Placental pericyte (primary cell): ENCODE measurements at places on chromosomes 7 and 10. TPM values are rescaled to one million over a fixed set of nuclear protein-coding genes. Genes with fewer than 3 reads are reported as not detected.

ITGB8 gene
- 4.3 and 4.8 TPM in 2 replicates for total RNA-seq

NCF1 gene
- 0.29 TPM in 1 of 2 replicates, not detected in the other for total RNA-seq

COL26A1 gene
- total RNA-seq = not detected in 2 replicates

ZNF487 gene
- total RNA-seq = 2.6 and 3.9 TPM in 2 replicates

HMX3 gene
- total RNA-seq = not detected in 2 replicates

CUZD1 gene
- 0.22 and 0.57 TPM in 2 replicates for total RNA-seq

MAGI2 gene
- total RNA-seq = 18.9 and 30.6 TPM in 2 replicates

GPER1 gene
- 3.4 and 4.8 TPM in 2 replicates for total RNA-seq

ACTL6B gene
- not detected in 2 replicates for total RNA-seq

PIP gene
- total RNA-seq = not detected in 2 replicates

NEUROD6 gene
- total RNA-seq = not detected in 2 replicates

OR2A1 gene
- total RNA-seq = 0.14 TPM in 1 of 2 replicates, not detected in the other

ZMIZ2 gene
- total RNA-seq = 16.9 and 34.1 TPM in 2 replicates

FRMD4A gene
- 30.2 and 80.9 TPM in 2 replicates for total RNA-seq

FKBP6 gene
- total RNA-seq = not detected in 2 replicates

SLC29A3 gene
- total RNA-seq = 1.3 and 2.0 TPM in 2 replicates

GHITM gene
- total RNA-seq = 153 and 256 TPM in 2 replicates

MBL2 gene
- not detected in 2 replicates for total RNA-seq

NRBF2 gene
- 26.6 and 53.2 TPM in 2 replicates for total RNA-seq

STK31 gene
- not detected in 2 replicates for total RNA-seq

TMEM229A gene
- total RNA-seq = not detected in 2 replicates

PLXDC2 gene
- total RNA-seq = 3.6 and 4.6 TPM in 2 replicates

GPRIN2 gene
- not detected in 2 replicates for total RNA-seq

CEP55 gene
- total RNA-seq = 1.3 and 55.1 TPM in 2 replicates

LIPJ gene
- total RNA-seq = not detected in 2 replicates

EPO gene
- not detected in 2 replicates for total RNA-seq

CRPPA gene
- total RNA-seq = 1.3 and 2.9 TPM in 2 replicates

PTN gene
- 5.9 and 9.6 TPM in 2 replicates for total RNA-seq

NPTX2 gene
- under 0.01 and 4.3 TPM in 2 replicates for total RNA-seq

AQP1 gene
- total RNA-seq = 2.6 and 3.9 TPM in 2 replicates

TRPV5 gene
- not detected in 2 replicates for total RNA-seq

NUTM2E gene
- total RNA-seq = not detected in 2 replicates
